Skeletal muscle tissue (tissue), 5 donors: ENCODE measurements at places on chromosomes 2 and 18. TPM values are rescaled to one million over a fixed set of nuclear protein-coding genes. Genes with fewer than 3 reads are reported as not detected.

The PRSS56 gene
- total RNA-seq, result 1.0 TPM

The RAB6C gene
- total RNA-seq, result not detected

The SERPINB11 gene
- not detected for total RNA-seq

The GEN1 gene
- 11.0 TPM for total RNA-seq

The CYP27A1 gene
- 17.7 TPM for total RNA-seq

The RAPH1 gene
- 42.8 TPM for total RNA-seq

The CYP27C1 gene
- 2.6 TPM for total RNA-seq

The MFSD6 gene
- 8.4 TPM for total RNA-seq

The SERPINB5 gene
- not detected for total RNA-seq

The LPIN2 gene
- 11.0 TPM for total RNA-seq
